ENCODE measurements at places on chromosomes 6 and 20.

GRCh38 chr20:58479726-58480440 is 35.3 kb downstream of the APCDD1L start:
- DNase-seq = no peak

GRCh38 chr6:37904590-37904989 is 85.1 kb downstream of the ZFAND3 start:
- no peak for DNase-seq

- DNase-seq = no peak
Measured at GRCh38 chr6:63476302-63476701, 96.0 kb upstream of the LOC128125822 start.

GRCh38 chr6:7311176-7311575 is 1.8 kb downstream of the SSR1 start:
- no peak for DNase-seq

DNA sequence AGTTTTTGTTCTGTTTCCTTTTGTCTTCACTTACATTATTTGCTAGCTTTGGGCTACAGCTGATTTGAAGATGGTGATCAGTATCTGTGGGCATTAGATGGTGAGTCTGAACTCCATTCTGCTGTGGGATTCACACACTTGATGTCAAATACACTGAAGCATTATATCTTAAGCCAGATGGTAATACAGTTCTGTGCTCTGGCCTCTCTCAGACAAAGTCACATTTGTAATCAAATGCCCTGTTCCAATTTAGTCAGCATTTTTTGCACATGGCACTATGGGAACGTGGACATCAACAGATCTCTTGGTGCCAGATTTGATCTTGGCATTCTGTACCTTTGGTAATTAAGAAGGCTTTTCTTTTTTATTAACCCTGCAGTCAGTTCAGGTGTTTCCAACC is 56.0 kb downstream of the SASH1 start:
- no peak for DNase-seq

- DNase-seq = no peak
Measured at GRCh38 chr6:7283676-7284075, 29.3 kb downstream of the SSR1 start.

- DNase-seq = no peak
Measured at GRCh38 chr6:169858935-169859351, 107.5 kb downstream of the ERMARD start.

- no peak for DNase-seq
Measured at GRCh38 chr6:74510878-74511277, 695.0 kb downstream of the COL12A1 start.

DNA sequence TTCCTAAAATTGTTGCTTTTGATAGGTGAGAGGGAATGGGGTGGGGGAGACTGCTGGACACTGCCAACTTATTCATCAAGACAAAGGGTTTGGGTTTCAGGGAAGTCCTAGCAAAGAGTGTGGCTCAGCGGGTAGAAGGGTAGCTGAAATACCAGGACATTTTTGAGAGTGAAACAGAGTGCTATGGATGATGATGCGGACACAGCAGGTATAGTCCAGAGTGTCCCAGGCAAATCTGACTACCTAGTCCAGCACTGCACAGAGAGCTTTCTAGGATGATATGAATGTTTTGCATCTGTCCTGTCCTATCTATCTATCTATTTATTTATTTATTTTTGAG is 154.3 kb downstream of the BCAS1 start:
- DNase-seq = no peak

- DNase-seq = peak; percentile 92
Measured at GRCh38 chr6:39882531-39882899, 51.7 kb downstream of the MOCS1 start.

GRCh38 chr6:37232430-37233017 is 25.0 kb upstream of the TBC1D22B start:
- no peak for DNase-seq

GRCh38 chr20:63357921-63358905 is 2.9 kb downstream of the CHRNA4 start:
- no peak for DNase-seq

DNA sequence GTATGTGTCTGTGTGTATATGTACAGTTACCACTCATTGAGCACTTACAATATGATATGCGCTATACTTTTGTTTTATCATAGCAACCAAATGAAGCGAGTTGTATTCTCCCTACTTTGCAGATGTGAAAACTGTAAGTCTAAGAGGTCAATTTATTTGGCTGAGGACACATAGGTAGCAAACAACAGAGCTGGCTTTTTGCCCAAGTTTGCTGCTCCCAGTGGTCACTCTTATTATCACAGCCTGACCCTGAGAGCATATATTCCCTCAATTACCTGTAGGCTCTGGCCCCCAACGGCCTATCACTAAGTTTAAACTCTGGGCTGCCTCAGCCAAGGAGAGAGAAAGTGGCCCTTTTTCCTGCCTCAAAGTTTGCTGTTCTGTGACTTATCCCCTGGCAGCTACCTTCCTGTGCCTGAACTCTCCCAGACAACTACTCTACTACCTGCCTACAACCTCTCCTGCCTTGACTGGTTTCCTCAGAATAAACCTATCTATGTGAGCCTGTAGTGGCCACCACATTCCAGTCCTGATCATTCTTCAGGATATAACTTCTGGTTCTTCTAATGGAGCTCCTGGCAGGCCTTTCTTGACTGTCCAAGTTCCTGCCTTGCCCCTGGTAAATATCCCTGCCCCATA is 221.8 kb downstream of the FRK start:
- DNase-seq = peak; percentile 0

- no peak for DNase-seq
Measured at GRCh38 chr20:10652660-10653261, 21.0 kb downstream of the JAG1 start.

GRCh38 chr6:157556671-157557430 is 175.9 kb downstream of the ZDHHC14 start:
- no peak for DNase-seq

DNA sequence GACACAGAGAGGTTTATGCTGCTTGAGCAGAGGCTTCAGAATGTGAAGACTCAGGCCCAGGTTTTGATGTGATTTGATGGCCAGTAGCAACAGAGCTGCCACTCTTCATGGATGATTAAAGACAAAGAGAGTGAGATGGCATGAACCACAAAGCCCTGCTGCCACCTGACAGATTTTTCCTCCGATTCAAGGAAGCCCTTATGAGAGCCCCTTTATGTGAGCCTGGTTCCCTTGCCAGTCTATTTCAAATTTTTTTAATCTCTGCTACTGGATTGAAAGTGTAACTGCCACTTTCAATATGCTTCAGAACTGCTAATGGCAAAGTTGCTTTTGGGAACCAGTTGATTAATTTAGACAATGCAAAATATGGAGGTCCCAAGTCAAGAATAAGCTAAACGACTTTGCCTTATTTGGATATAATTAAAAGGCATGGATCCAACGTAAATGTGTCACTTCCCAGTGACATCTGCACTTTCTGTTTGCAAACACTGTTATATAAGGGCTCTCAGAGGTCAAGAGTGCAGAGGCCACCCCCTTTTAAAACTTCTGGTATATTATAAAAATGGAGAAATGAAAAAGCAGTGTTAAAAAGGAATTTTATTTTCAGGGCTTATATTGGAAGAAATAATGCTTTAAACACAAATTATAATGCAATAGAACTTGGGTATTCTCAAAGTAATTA is 238.9 kb upstream of the FLRT3 start:
- no peak for DNase-seq

GRCh38 chr6:86203044-86203443 is 560.4 kb upstream of the SYNCRIP start:
- DNase-seq = no peak

GRCh38 chr6:41222045-41222444 is 6.1 kb upstream of the TREML4 start:
- no peak for DNase-seq

DNA sequence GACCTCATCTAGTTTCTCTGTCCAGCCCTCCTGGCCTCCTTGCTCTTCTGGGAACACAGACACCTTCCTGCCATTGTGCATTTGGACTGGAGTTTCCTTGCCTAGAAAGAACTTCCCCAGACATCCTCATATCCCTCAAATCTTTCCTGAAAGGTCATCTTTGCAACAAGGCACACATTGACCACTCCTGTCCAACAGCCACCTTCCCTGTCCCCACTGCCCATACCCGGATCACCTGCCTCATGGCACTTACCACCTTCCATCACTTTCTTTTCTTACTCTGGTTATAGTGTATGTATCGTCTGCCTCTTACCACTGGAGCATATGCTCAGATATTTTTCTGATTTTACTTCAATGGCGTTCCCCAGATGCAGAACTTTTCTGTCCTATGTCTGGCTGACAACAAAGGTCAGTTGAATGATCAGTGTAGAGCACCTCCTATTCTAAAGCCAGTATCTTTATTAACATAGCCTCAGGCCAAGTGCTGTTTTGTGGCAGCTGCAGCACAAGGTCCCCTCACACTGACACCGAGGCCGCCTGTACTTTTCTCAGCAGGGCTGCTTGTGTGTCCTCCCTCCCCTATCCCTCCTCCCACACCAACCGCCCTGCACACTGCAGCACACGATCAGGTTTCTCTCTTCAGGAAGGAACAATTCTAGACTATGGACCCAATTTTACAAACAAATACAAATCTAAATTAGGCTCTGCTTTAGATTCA is 4.1 kb downstream of the HLA-C start:
- DNase-seq = no peak

GRCh38 chr6:4313044-4313686 is 177.8 kb upstream of the ECI2 start:
- peak; percentile 95 for DNase-seq

- no peak for DNase-seq
Measured at GRCh38 chr6:91886183-91886795, 1299.4 kb upstream of the MAP3K7 start.

DNA sequence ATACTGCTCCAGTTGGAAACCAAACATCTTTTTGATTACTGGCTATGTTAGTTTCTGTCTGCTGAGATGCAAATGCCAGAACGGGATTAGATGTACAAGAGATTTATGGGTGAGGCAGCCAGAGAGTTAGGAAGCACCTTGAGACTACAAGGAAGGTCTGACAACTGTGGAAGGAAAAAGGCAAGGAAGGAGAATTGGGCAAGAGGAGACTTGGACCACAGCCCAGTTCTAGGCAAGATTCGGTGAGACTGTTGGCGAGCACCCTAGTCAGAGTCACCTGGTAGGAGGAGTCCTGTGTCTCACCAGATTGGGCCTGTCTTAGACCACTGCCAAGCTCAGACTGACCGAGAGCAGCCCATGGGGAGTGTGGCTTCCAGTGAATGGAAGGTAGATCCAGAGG is 91.8 kb upstream of the F13A1 start:
- no peak for DNase-seq

GRCh38 chr6:72861935-72862432 is 240.1 kb downstream of the KCNQ5 start:
- peak; percentile 90 for DNase-seq

DNA sequence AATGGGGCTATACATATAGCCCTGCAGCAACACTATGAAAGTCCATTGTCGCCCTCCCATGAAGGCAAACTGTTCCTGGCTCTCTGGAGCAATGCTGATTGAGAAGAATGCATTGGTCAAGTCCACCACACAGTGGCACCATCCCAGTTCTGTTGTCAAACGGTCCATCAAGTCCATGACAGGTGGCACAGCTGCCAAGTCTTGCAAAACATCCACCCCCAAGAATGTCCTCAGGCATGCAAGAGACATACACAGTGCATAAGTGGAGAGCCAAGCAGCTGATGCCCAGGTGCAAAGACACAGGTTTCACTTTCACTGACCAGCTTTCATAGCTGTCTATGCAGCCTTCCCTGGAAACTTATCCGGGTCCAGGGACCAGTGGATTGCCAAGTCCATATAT is 17.5 kb downstream of the ZNF391 start:
- no peak for DNase-seq

DNA sequence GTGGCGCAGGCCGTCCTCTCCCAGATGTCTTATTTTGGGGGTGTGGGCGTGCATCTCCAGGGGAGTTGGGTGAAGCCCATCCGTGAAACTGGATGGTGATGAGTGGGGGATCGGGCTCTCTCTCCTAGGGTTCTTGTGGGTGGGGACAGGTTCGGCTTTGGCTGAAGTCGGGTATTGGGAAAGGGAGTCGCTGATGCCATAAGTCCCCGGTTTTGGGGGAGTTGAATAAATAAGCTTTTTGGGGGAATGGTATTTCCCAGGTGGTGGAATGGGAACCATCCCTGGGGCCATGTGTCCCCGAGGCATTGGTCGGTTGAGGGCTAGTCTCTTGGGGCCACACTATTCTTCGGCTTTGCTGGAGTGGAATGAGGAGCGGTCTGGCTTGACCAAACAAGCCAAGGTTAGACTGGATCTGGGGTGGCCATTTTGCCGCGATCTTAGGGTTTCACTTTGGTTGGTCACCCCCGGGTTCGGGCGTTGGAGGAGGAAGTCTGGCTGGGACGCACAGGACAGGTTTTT is 481 bp downstream of the ZNF133 start:
- DNase-seq = no peak

DNA sequence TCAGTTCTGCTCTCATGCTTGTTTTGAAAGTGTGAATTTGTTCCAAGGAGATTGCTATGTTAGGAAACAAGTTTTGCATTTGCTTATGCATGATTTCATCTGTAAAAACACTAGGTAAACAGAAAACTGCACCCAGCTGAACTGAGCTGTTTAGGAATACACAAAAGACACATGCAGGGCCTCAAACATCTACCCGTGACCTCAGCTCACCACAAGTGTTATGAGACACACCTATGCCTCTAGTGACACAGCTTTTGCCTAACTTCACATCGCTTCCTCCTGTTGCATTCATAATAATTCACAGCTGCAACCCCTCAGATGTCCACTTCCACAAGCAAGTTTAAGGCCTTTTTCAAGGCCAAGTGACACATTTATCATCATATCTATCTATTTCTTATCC is 98.0 kb upstream of the SLC24A3 start:
- no peak for DNase-seq

DNA sequence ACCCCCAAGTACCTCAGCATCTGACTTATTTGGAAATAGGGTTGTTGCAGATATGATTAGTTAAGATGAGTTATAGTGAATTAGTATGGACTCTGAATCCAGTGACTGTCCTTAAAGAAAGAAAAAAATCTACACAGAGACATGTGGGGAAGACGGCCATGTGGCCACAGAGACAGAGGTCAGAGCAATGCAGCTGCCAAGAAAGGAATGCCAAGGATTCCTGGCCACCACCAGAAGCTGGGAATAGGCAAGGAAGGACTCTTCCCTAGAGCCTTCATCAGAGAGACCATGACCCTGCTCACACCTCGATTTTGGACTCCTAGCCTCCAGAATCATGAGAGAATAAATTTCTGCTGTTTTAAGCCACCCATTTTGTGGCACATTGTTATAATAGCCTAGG is 81.8 kb downstream of the FYN start:
- no peak for DNase-seq

DNA sequence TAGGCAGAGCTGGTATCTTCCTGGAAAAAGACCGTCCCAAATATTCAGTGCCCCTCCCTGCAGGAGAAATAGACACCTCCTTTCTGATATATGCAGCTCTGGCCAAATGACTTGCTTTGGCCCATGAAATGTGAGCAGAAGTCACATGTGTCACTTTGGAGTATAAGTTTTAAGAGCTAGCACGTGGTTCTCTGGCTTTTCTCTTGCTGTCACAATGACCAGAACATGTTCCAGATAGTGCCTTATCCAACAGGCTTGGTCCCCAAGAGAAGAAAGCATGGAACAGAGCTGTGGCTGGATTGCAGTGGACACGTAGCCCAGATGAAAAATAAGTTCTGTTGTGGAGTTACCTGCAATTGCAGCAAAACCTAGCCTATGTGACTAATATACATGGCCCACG is 40.4 kb downstream of the UNC5CL start:
- DNase-seq = no peak

Data from stromal cell of bone marrow (primary cell).